ENCODE measurements at places on chromosomes 7 and 10.
A peak's percentile ranks its signal among the peaks of the same experiment; 100 is the strongest.

DNA sequence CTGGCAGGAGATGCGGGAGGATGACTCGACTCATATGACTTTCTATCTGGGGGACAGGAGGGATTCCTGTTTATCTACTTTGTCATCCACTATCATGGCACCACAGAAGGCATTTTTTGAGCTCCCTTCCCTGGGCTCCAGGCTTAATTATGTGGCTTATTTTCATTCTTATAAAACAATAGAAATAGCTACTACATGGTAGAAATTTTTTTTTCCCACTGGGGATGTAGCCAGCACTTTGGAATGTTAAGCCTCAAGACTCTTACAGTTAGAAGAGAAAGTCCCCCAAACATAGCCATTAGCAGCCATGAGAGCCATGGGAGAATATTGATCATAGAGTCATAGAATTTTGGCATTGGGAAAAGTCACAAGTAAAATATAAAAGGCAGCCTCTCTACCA is 14.6 kb upstream of the FAM180A start:
- DNase-seq: no peak

- no peak for DNase-seq
Observed at GRCh38 chr7:158394936-158395335, 192.7 kb downstream of the PTPRN2 start.

GRCh38 chr10:3687510-3688081 is 97.4 kb downstream of the KLF6 start:
- DNase-seq: no peak

DNA sequence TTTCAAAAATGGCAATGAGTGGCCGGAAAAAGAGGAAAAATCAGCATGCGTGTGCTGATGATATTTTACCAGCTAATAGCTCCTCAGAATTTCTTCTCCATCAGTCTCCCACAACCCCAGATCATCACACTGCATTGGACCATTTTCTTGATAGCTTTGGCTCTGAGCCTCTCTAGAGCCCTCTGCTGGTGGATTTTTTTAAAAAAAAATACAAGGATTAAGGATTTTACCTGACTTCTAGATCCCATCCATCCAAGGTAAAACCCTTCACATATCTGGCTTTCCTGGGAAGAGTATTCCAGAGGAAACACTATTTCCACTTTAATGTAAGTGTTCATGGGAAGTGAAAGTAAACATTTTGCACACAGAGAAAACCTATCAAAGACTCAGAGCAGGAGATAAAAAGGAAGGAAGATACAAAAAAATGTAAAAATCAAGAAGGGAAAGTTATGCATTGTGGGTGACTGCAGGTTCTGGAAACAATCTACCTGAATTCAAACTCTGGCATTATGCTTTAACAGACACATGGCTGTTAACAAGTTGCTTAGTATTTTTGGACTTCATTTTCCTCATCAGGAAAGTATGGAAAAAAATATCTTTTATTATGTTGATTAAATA is 380.9 kb downstream of the LRRTM3 start:
- DNase-seq: peak; percentile 3

GRCh38 chr10:72175149-72175548 is 40.7 kb upstream of the ANAPC16 start:
- no peak for DNase-seq

DNA sequence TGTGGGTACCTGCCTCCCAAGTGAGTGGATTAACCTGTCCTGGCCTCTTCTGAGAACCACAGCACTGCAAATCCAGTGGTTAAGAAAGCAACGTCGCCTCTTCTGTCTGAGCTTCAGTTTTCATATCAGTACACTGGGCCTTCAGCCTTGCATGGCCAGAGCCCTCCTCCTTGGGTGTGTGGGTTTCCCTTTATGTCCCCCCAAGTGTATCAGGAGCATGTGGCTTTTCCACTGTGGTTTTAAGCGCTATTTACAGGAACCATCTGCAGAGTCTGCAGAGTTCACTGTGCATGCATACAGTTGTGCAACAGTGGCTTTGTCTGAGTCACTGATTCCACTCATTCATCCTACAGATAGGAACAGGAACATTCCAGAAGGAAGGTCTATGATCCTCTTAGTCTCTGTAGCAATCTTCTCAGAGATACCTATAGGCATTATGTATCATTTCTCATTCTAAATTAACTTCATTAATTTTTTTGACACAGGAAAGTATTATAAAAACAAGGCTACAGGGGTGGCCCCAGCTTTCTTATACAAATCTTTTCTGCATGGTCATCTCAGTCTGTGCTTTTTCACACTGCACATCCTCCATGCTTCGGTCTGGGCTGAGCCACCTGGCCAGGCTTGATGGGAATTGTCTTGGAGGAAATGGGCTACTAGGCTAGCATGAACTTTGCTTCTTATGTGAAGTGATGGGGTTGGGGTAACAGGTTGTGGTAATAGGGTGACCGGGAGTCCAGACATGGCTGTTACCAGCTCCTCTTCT is 17.1 kb downstream of the MBL2 start:
- no peak for DNase-seq

DNA sequence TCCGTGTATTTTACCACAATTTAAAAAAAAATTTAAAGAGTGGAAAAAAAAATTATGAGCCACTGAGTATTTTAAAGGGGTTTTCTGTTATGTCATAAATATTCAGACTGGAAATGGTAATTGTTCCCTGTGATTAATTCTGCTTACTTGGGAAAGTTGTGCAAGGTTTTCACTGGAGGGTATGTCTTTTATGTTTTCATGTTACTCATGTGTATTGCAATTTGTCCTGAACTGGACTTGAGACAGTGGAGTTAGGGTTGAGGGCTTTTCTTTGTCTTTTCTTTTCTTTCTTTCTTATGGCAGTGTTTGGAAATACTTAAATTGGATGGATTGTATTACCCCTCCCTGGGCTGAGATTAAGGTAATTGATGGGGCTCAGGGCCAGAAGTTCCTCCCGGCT is 257.7 kb downstream of the BAMBI start:
- DNase-seq: no peak

GRCh38 chr7:138573741-138574140 is 113.7 kb downstream of the TRIM24 start:
- no peak for DNase-seq

DNA sequence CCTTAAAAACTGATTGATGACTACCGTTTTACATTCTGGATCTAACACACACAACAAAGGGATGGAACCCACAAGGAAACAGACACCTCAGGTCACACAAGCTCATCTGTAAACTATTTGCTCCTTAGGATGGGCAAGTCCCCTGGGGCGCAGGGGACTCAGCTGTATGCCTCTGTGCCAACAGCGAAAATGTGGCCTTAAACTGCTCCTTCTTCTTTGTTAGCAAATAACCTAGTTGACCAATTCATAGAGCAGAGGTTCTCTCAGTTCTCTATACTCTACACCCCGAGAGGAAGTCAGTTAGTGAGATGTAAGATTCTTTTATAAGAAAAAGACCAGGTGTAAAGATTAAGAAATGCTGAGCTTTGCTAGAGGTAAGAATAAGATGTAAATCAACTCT is 181.9 kb upstream of the PRSS58 start:
- DNase-seq: no peak

DNA sequence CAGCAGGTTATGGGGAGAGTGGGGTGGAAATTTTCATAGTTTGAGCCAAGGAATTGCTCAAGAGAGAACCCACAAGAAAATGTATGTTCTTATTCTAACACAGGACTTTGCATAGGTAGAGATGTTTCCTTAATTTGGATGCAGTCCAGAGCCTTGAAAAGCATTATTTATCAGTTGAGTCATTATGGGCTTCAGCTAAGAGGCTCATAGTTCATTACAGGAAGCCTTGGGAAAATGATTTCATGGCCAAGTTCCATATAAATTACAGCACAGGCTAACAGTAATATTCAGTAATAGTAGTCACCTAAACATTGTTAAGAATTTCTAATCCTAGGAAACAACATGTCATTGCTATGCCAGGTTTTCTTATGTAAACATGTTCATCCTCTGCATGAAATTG is 131.1 kb upstream of the PTPRZ1 start:
- DNase-seq: no peak

DNA sequence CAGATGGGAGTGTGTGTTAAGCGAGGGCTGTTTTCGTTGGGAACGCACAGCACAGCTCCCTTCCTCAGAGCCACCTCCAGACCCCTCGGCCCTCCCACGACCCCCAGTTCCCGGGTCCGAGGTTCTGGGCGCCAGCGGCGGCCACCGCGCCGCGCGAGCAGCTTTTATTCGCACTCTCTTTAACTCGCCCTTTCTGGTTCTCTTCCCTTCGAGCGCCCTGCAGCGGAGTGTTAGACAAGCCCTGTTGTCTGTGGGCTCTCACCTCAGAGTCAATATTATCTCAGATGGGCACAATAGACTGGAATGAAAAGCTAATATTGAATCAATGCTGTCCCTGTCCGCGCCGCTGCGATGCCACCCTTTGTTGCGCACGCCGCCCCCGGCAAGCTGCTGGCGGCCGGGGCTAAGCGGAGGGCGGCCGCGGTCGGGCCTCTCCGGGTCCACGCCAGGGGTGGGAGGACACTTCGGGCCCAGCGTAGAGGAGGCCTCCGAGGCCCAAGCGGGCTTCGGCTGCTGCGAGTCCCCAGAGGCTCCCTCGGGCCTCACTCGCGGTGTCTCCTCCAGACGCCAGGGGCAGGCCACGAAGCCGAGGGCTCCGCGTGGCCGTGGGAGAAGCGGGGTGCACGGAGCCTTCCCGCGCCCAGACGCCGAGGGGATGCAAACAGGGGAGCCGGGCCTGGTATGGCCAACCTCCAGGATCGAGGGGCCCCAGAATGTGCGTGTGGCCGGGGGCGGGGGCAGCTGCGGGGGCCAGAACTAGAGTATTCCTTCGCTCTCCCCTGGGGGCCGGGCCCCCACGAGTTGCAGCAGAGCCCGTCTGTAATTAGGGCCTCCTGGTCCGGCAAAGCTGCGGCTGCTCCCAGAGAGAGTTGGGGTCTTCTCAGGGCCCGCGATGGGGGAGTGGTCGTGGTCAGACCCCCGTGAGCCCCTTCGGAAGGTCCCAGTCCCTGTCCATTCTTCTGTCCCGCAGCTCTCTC is 7.9 kb upstream of the EMX2 start:
- DNase-seq: no peak

DNA sequence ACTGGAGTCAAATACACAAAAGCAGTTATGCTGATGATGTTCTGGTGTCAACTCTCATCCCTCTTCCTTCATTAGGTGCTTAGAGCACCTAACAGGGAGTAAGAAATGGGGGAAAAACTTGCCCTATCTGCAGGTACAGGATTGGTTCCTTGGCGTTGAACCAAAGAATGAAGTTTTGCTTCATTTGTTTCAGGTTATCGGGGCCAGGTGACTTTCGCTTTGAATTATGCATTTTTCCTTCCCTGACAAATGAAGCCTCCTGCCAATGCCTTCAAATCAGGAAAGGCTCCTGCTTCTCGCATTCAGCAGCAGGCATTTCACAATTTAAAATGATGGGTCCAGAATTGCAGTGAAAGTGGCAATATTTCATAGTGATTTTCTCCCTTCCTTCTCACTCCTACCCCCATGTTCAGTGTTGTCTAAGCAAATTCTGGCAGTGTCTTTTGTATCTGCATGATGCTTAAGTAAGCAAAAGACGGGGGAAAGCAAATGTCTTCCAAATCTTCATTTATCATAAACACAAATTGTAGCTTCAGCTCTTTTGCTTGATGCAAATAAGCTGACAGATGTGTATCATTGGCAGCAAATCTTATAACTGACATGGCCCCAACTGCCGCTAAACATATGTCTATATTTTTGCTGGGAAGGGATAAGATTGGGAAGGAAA is 29.4 kb downstream of the DNAJB9 start:
- DNase-seq: no peak

DNA sequence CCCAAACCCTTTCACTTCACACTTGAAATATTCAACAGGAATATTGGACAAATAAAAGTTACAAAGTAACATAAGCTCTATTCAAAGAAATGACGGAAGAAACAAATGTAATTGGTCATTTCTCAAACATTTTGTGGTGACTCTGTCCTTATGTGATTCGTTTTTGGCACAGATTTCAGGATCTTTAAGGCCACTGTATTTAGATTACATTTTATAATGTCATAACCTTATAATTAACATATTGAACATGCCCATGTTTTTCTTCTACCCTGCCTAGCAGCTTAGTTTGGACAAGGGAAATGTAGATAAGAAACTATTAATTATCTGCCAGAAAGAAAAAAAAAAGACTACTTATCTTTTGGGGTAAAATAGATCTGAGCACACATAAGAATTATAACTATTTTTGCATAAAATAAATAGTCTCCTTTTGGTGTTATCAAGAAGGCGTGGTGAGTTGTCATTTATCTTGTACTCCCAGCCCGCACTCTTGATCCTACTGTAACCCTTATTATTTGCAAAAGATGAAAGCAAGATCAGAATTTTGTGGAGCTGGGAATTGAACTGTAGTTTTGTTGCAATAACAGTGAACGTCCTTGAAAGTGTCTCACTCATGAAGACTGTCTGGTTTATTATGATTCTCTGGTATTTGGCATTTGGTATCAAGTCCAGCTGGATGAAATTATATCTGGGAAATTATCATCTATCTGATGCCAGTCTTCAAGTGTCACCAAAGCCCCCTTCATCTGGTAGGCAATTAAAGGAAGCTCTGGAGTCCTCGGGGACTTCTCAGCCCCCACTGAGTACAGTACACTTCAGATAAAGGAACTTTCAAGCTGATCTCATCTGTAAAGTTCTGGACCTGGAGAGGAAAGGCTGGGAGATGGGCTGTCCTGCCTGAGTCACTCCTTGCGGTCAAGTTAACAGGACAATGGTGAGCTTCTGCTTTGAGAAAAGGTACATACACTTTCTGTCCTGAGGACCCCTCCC is 175.7 kb upstream of the INHBA start:
- DNase-seq: no peak

GRCh38 chr10:62626817-62627216 is 177.7 kb upstream of the ADO start:
- DNase-seq: no peak

DNA sequence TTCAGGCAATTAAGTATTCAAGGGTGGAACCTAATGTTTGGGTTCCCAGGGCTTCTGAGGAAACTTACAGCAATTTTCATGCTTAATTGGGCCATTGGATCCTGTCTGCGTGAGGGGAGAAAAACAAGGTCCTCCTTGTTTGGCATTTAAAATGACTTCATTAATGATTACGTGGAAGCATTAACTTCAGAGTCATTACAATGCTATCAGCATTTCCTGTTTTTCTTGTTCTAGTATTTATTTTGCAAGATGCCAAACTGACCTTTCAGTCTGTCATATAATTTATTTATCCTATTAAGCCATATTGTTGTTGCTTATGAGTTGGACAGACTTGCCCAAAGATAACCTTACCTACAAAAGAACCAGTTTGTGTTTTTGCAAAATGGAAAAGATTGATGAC is 324.1 kb upstream of the LRRN3 start:
- no peak for DNase-seq
